Fibroblast of skin of right biceps (primary cell): ENCODE measurements at places on chromosomes 3 and 15.

DNA sequence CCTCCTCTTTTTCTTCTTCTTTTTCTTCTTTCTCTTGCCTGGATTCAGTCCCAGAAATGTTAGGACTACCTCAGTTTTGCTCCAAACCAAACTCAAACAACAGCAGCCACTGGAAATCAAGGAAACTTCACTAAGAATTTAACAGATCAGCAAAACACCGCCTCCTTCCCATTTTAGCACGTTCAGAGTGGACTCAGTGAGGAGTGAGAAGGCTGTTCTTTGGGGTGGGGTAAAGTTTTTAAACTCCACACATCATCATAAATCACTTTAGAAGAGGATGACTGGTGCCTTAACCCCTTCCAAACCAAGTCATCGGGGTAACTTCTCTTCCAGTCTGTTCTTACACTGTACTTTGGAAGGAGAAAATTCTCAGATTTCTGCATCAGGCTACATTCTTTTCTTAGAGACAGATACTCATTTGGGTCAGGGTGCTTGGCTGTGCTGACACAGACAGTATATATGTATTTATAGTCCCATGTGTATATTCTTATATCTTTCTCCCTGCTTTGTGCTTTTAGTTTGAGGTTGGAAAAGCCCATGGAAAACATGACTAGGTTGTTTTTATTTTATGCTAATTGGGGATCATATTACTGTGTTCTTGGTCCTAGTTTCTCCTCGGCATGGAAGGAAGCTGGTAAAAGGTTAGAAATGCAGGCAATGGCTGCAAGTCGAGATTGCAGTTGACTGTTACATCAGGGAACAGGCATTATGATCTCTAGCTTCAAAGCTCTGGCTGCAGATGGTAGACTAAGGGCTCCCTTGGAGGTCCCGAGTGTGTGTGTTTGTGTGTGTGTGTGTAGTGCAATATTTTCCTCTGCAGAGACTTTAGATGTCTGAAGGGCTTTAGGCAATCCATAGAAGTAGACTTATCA, at the start of gene CCDC80:
Gene CCDC80, minus strand, starts transcription at position 214 of the 872 bp plus-strand sequence. CDS start 1,238 bp downstream, outside the sequence.
- peak; percentile 95 for DNase-seq

DNA sequence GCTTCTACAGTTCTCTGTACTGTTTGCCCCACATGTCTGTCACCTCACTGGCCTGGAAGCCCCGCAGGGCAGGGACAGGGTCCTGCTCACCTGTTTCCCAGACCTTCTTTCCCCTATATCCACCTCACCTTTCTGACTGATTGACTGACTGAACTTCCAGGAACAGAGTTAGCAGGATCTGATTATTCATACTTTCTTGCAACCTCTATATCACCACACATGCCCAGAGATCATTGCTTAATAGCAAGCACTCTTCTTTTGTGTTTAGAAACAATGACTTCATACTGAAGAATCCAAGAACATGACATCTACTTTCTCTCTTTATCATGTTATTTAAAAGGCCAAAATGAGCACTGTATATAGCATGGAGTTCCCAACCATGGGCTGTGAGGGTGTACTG, 18.0 kb upstream of the CLEC3B start:
- DNase-seq = peak; percentile 54

DNA sequence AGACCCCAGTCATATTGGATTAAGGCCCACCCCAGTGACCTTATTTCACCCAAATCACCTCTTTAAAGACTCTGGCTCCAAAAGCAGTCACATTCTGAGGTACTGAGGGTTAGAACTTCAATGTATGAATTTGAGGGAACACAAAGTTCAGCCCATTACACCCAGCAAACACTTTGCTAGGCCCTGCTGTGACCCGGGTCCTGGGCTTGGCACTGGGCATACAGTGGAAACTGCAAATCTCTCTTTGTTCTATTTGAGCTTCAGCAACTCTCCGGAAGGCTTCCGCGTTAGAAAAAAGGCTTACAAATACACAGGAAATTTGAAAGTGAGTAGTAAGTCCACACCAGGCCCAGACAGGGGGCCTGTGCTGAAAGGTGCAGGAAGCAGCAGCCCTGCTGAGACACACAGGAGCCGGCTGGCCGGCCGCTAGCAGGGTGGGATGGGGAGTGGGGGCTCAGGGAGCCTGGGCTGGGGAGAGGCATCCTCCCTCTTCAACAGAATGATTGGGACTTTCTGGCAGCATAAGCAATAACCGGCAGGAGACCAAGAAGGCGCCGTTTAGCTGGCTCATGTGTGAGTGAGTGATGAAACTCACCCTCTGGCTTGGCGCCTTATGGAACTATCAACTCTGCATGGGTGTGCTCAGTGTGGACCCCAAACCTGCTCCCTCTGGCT, 13.0 kb downstream of the LIPC start:
- no peak for DNase-seq

DNA sequence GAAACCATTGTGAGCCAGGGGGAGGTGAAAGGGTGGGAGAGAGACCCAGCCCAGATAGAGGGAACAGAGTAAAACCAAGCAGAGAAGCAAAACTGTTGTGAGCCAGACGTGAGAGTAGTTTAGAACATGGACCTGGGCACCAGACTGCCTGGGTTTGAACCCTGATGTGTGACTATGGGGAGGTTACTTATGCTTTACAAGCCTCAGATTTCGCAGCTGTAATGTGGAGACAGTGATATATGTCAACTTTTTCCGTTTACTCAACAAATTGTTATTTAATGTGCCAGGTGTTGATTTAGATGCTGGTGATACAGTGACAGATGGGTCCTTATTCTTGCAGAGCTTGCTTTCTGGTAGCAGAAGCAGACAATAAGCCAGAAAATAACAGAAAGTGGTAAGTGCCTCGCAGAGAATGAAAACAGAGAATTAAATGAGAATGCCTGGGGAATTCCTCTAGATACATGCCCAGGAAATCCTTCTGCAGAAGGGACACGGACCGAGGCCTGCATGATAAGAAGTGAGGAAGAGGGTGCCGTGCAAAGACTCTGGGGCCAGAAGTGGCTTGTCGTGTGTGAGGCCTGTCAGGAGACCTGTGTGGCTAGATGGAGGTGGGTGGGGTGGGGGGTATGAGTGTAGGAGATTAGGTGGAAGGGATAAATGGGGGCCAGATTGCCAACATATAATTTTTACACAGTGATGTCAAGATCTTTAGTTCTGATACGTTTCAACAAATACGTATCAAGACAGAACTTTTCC, 15.0 kb downstream of the KAT2B start:
- DNase-seq = no peak

DNA sequence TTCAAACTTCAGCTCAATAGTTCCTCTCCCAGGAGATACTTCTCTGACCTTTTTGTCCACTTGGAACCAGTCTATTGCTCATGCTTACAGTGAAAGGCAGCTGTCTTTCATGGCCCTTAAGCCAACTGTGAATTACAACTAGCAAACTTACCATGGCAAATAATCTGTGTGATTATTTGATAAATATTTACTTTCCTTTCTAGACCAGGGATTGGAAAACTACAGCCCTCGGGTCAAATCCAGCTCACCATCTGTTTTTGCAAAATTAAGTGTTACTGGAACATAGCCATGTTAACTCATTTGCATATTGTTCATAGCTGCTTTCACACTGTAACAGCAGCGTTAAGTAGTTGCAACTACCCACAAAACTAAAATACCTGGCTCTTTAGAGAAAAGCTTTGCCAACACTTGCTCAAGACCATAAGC, 289.1 kb upstream of the MCTP2 start:
- no peak for DNase-seq

DNA sequence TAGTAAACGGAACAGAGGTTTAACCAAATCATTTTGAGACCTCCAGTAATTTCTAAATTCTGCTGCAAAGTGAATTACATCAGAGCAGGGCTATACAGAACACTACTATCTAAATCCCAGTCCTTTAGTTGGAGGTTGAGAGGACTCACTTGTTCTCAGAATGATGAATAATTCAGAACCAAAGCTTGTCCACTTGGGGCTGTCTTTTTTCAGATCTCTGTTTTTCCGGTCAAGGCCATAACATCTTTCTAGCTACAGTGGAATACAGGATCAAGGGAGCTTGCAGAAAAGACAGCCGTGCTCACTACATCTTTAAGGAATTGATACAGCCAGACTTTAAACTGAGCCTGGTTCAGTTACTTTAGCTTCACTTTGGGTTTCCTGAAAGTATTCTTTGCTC, 194.5 kb downstream of the EFHB start:
- DNase-seq = no peak

GRCh38 chr3:158792709-158793108, 9.1 kb upstream of the MFSD1 start:
- DNase-seq = peak; percentile 92
